ENCODE measurements at places on chromosomes 2 and 18.

- no peak for DNase-seq
These were observed 636.2 kb downstream of the NRXN1 start for GRCh38 chr2:50395605-50396297.

GRCh38 chr2:7881063-7881462 lies 800.8 kb upstream of the ID2 start:
- DNase-seq, result no peak

DNA sequence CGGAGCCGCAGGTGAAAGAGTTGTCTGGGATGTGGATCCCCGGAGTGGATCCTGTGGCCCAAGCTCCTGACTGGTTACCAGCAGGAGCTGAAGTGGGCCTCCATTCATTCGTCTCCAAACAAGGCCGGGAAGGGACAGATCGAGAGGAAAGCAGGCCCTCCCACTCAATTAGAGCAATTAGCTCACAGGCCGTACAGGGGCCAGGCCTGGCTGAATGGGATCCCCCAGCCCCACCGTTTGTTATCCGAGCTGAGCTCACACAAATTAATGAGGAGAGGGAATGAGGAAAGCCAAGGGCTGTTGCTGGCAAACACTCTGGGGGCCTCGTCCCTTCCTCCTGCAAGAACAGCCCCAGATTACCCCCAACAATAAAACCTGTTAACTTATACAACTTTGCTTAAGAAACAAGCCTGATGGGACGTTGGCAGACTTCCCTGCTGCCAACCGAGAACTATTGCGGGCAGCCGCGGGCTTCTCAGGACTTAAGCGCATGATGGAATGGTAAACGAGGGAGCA lies 338.0 kb downstream of the BCL11A start:
- DNase-seq, result no peak

DNA sequence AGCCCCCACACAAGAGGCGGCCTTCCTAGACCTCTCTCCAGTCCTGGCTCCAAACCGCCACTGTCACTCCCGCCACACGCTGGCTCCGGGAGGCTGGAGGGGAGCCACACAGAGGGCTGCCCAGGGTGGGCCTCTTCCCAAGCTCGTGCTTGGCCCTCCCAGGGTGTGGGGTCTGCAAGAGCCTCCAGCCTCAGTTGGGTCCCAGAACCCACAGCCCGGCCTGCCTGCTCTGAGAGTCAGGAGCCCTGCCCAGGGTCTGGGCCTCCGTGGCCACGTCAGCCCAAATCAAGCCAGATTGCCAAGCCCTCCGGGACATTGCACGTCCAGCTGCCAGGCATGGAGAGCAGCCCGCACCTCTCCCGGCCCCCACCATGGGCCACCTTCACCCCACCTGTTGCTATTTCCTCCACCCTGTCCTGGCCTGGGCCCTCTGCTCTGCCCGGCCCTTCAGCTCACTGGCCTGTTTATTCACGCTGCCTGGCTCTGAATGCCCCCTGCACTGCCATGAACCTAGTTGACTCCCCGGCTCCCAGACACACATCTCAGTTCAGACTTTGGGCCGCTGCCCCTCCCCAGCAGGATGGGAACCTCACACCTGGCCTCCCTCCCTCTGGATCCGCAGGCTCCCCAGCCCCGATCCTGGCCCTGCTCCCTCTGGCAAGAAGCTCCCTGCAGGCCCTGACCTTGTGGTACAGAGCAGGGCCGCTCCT lies 61.0 kb downstream of the BIN1 start:
- no peak for DNase-seq

DNA sequence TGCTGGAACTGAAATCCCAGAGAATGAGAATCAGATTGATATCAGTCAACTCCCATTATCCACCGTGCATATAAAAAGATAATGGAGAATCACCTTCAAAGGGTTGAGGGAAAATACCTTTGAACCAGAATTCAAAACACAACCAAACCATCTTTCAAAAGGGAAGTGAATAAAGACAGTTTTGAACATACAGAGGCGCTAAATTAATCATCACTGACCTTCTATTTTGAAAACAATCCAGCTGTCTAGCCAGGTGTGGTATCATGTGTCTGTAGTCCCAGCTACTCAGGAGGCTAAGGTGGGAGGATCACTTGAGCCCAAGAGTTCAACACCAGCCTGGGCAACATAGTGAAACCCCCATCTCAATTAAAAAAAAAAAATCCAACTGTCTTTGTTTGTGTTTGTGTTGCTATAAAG lies 63.6 kb downstream of the TRABD2A start:
- DNase-seq, result no peak

GRCh38 chr2:58925676-58926081 lies 684.6 kb upstream of the FANCL start:
- no peak for DNase-seq

DNA sequence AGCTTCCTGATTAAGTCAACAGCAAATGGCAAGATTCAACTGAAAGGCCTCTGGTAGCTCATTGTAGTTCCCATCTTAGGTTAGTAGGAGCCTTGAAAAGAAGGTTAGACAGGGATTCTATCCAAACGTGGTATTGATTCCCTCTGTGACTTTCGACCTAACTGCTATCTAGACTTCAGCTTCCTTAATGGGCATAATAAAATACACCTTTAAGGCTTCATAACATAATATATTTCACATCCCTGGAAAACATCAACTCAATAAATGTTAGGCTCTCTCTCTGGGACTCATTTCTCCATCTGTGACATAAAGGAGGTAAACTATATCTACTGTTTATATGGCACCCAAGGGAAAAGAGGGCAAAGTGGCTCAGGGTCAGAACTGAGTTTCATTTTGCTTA lies 60.9 kb downstream of the STK39 start:
- DNase-seq, result no peak

- no peak for DNase-seq
These were observed 70.3 kb downstream of the TGOLN2 start for GRCh38 chr2:85257359-85257969.

GRCh38 chr2:62306751-62307468 lies 111.0 kb downstream of the B3GNT2 start:
- peak; percentile 26 for DNase-seq

GRCh38 chr2:57728691-57729090 lies 317.9 kb upstream of the VRK2 start:
- no peak for DNase-seq

DNA sequence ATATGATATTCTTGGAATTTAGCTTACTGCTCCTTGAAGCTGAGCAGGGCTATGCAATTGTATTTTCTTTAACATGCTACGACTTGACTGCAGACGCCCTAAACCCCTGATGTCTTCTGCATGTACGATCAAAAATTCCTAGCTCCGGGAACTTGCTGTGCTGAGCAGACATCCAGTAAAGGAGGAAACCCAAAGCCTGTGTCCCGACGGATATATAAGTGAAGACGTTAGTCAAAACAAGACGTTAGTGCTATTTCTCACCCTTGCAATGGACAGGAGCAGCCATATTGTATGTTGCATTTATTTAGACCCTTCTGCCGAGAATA lies 51.5 kb downstream of the SETBP1 start:
- DNase-seq, result no peak

DNA sequence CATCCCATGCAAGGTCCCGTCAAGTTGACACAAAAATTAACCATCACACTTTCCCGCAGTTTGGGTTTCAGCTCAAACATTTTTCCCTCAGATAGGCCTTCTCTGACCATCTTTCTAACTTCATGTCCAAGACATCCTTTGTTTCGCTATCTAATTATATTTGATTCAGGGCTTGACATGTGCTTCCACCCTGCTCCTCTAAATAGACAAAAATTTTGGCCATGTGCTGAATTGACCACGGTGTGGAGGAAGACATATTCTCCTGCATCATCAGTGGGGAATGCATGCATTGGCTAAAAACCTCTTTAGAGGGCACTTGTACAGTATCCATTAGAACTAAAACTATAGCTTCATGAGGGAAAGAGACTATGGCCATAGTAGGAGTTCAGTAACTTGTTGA lies 81.2 kb downstream of the PLCL1 start:
- DNase-seq, result no peak

DNA sequence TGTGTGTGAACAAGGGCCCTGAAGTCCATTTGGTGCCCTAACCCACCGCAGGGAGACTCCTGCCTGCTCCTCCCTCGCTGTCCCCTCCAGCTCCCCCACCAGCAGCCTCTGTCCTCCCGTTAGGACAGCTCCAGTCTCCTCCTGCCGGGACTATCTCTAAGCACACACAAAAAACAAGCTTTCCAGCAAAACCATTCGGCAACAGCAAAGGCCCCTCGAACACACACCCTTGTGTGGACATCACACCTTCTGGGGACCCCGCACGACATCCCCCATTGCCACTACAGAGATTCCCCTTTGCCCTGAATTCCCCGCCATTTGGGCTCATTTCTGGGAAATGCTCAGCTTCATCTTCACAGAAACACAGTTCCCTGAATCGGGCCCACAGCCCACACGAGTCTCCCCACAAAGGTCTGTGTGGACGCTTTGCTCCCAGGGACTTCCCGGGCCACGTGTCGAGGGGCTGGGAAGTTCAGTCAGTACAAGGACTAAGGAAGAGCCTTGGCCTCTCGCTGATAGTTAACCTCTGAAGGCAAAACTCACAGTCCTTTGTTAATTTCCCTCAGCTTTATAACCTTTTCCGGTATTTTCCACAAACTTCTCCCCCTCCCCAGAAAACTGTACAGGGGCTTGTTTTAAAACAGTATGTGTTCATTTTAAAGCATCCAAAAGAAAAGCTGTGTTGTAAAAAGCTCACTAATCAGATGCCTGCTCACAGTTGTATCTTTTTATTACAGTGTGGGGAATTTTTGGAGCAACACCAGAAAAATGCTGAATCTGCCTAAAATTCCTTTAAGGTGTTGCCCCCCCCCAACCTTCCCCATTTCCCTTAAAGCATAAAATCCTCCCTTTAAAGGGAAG lies 25.9 kb downstream of the SMAD7 start:
- no peak for DNase-seq

GRCh38 chr2:74759986-74760385 lies 73.9 kb upstream of the HK2 start:
- DNase-seq, result no peak

DNA sequence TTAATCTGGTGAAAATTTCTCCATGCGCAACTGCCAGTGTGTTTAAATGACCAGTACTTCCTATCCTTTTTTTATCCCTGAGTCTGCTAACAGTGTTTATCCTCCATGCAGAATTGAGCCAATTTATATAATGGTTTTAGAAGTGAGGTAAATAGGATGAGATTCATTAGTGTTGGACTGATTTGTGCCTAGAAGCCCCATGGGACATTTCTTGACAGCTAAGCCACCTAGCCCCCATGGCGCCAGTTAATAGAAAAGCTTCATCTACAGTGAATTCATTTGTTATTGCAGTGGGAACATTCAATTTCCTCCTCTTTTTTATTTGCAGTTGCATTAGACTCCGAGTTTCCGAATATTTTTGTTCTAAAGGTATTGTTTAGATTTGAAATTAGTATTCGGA lies 175.6 kb downstream of the ARL6IP6 start:
- no peak for DNase-seq

DNA sequence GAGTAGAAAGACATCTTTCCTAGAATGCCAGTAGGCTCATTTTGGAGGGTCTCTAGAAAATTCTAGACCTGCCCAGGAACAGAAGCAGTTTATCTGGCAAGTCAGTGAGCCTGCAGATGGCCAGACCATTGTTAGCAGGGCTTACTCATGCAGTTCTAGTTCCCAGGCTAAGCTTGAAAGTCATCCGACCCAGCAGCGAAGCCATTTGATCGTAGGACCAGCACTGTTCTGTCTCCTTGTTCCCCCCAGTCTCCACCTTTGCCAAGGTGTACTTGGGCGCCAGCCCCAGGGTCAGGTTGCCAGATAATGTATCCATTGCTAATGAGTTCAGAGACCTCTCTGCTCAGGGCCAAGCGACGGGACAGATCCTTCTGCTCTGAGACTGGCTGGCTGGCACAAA lies 70.1 kb downstream of the EPAS1 start:
- DNase-seq, result no peak
